Tibial nerve (tissue), 4 donors: ENCODE measurements at places on chromosomes 16 and 17. TPM values are rescaled to one million over a fixed set of nuclear protein-coding genes. Genes with fewer than 3 reads are reported as not detected.

The CSH1 gene
- not detected for total RNA-seq

The NOD2 gene
- total RNA-seq: 2.9 TPM

The GPS2 gene
- 52.9 TPM for total RNA-seq

The TMEM94 gene
- total RNA-seq: 95.1 TPM

The OSGIN1 gene
- 11.4 TPM for total RNA-seq

The ETV4 gene
- total RNA-seq: 5.0 TPM

The CD300C gene
- total RNA-seq: 1.8 TPM

The NPW gene
- total RNA-seq: 3.0 TPM

The HS3ST3A1 gene
- total RNA-seq: 0.30 TPM

The TBC1D3H gene
- total RNA-seq: not detected

The TNFRSF13B gene
- total RNA-seq: not detected
